ENCODE measurements at places on chromosomes 13 and 19. TPM values are rescaled to one million over a fixed set of nuclear protein-coding genes. Genes with fewer than 3 reads are reported as not detected.

RNF17 gene
- total RNA-seq: not detected

HPN gene
- 1.0 TPM for total RNA-seq

PSG2 gene
- total RNA-seq: not detected

MIDN gene
- 172 TPM for total RNA-seq

CARD8 gene
- total RNA-seq: 20.3 TPM

CEBPA gene
- 76.4 TPM for total RNA-seq

SIGLEC11 gene
- total RNA-seq: 0.45 TPM

KASH5 gene
- not detected for total RNA-seq

ZNF850 gene
- total RNA-seq: 3.1 TPM

DENND1C gene
- total RNA-seq: 2.9 TPM

EIF3K gene
- 367 TPM for total RNA-seq

Data from colonic mucosa (tissue), 4 donors.